Activated CD8-positive, alpha-beta memory T cell treated with anti-CD3 and anti-CD28 coated beads for 4 hours (primary cell): ENCODE measurements at places on chromosomes 6 and 20.

DNA sequence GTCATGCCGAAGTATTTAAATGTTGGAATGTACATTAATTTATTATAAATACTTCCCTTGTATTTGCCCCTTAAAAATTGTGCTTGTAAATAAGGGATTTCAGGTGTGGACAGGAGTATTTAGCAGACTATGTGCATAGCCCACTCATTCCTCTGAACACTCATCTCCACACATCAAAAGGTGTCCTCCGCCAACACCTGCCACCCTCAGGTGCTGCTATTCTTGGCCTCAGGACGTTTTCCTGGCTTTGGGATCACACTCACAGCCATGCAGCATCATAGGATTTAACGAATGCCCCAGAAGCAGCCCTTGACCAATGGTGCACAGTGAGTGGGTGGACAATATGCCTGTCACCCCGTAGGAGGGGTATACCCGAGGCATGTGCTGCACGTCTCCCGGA lies 230.9 kb downstream of the ZNF217 start:
- DNase-seq: no peak

GRCh38 chr6:155936127-155936526 lies 480.5 kb upstream of the NOX3 start:
- no peak for DNase-seq

DNA sequence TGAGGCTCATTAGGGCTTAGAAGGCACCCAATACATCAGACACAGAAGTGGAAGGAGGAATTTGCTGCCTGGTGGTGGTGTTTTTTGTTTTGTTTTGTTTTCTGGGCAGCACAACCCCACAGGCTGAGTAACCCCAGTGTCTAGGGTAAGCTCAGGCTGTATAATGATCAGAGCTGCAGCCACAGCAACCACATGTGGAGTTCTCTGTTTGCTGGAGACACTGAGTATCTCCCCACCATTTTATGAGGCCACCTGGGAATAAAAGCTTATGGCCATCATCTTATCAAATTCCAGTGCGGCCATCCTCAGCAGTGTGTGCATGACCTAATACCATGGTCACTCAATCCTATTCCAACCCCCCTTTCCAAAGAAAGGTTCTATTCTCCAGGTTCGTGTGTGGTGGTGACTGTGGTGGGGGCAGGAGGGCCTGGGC lies 3.4 kb upstream of the DLL1 start:
- DNase-seq: no peak

DNA sequence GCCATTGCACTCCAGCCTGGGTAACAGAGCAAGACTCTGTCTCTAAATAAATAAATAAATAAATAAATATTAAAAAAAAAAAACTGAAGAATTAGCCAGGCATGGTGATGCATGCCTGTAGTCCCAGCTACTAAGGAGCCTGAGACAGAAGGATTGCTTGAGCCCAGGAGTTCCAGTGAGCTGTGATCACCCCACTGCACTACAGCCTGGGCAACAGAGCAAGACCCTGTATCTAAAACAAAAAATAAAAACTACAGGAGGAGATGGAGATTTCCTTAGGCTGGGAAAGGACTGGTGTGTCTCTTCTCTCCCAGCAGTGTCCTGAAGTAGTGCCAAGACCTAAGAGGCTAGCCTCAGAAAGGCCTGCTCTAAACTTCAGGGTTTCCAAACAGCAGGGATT lies 8.1 kb upstream of the GTF3C6 start:
- DNase-seq: no peak

DNA sequence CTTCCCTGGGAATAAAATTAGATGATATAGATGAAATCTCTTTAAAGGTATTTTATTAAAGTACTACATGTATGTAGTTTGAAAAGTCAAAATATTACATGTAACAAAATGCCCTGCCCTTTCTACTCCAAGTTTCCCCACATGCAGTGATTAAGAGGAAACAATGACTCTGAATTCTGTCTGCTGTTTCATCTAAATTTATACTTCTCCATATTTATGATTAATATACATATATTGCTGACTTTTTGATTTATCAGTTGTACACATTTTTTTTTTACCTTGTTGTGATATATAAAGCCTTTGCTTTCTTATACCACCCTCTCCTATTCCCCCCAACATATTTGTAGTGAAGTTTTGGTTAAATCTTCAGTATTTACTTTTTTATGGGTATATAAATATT lies 127.9 kb downstream of the ZFAND3 start:
- no peak for DNase-seq

DNA sequence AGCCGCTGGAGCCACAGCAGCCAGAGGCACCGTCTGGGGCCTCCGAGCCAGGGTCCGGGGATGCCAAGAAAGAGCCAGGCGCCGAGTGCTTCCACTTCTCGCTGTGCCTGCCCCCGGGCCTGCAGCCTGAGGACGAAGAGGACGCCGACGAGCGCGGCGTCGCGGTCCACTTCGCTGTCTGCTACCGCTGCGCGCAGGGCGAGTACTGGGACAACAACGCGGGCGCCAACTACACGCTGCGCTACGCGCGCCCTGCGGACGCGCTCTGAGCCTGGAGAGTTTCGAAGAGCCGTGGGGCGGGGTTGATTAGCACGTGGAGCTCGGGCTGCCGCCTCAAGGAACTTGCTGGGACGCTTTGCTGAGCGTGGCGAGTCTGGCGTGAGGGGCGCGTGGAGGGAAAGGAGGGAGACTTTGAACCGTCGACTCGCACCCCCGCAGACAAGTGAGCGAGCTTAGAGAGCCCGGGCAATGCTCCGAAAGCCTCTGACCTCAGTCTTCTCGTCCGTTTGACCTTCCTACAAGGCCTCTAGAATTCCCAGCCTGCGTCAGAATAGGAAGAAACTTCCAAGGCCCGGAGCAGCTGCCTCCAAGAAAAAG lies 1.3 kb downstream of the PPP1R3G start:
- no peak for DNase-seq

GRCh38 chr6:21181866-21182265 lies 411.7 kb upstream of the SOX4 start:
- no peak for DNase-seq

DNA sequence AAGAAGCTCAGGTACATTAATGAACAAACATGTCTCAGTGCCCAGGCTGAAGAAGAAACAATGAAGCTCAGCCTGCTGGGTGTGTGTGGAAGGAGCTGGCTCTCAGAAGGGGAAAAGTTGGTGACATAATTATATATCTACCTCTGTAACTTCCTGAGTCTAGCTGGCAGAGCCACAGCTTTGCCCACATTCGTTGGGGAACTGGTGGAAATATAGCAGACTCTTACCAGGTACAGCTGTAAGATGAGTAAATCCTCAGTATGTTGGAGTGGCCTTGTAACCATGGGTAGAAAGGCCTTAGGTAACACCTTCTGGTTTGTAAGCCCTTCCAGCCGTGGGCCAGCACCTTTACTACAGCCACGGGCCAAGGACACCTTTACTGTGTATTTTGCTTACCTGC lies 29.9 kb upstream of the PNRC1 start:
- DNase-seq: no peak

DNA sequence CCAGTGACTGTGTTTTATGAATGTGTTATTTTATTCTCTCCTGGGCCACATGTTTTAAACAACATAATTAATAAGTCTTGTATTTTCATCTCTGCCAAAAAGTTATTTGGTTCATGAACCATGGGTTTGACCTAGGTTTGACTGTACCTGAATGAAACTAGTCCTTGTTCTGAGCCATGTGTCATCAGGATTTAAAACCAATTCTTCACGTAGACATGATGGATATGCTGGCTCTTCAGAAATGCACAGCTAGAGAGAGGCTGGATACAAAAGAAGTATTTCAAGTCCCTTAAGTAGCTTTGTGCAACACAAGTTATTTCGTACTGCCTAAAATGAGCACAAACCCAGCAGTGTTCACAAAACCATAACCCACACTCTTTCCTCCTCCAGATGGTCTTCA lies 116.1 kb downstream of the IBTK start:
- no peak for DNase-seq

DNA sequence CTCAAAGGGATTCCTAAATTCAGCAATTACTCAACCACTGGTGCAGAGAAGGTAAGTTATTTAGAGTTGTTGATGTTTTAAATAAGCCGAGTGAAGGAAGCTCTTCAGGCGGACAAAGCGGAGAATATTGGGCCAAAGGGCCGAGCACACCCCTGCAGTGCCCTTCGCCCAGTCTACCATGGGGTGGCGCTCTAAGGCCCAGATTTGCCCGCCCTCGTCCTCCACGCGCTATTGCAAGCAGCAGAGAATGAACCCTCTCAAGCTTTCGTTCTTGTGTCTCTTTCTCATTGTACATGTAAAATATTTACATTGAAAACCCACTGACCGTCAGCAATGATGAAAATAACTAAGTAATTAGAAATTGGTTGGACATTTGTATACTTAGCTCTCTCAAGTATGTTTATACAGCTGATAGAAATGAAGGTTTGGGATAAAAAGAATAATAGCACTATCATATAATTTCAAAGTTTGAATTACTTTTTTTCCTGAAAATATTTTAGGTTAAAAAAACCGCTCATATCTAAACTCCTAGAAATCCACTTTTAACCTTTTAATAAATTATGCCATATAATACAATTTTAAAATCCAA lies 195.0 kb upstream of the CEP162 start:
- no peak for DNase-seq

DNA sequence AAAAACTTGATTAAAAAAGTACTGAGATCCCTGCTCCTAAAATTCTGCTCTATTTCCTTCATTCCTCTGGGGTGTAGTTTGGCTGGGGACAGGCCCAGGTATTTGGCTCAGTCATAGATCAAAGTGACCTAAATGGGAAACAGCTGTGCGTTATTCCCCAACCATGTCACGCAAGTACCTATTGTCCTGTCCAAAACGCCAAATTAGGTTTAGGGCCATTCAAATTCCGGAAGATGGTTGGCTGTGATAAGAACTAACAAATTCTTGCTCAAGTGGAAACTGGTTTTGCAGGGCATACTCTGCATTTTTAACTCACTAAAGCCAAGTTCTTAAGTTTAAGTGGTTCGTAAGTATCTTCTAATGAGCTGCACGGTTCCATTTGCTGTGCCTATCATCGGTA lies 147.6 kb upstream of the TMEM170B start:
- no peak for DNase-seq

DNA sequence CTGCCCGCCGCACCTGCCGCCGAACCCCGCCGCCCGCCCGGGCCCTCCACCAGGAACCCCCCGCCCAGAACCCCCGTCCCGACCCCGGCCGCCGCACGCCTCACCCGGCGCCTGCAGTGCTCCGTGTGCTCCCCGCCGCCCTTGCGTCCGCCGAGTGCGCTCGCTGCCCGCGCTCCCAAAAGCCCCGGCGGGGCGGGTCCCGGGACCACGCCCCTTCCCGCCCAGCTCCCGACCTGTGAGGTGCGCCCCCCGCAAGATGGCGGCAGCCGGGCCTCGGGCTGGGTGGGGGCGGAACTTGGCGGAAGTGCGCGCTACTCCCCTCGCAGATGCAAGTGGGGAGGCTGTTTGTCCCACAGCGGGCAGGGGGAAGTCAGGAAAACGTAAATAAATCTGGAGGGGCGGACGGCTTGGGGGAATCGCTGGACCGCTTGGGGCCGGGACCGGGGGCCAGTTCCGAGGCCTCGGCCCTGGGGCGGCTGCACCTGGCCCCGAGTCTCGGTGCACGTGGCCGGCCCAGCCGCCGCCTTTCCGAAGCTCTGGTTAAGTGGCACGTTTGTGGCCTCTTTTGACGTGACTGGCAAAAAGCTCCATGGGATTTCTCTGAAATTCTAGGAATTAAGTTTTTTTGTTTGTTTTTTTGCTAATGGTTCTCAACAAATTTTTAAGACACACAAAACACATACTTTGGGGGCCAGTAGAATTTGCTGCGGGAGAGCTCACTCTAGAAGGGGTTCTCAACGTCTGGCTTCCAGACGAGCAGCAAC lies at the start of gene EZR:
EZR (minus strand) TSS at position 156 of the 764 bp plus-strand sequence. CDS start 1,275 bp downstream, outside the sequence.
- DNase-seq: peak; percentile 77

DNA sequence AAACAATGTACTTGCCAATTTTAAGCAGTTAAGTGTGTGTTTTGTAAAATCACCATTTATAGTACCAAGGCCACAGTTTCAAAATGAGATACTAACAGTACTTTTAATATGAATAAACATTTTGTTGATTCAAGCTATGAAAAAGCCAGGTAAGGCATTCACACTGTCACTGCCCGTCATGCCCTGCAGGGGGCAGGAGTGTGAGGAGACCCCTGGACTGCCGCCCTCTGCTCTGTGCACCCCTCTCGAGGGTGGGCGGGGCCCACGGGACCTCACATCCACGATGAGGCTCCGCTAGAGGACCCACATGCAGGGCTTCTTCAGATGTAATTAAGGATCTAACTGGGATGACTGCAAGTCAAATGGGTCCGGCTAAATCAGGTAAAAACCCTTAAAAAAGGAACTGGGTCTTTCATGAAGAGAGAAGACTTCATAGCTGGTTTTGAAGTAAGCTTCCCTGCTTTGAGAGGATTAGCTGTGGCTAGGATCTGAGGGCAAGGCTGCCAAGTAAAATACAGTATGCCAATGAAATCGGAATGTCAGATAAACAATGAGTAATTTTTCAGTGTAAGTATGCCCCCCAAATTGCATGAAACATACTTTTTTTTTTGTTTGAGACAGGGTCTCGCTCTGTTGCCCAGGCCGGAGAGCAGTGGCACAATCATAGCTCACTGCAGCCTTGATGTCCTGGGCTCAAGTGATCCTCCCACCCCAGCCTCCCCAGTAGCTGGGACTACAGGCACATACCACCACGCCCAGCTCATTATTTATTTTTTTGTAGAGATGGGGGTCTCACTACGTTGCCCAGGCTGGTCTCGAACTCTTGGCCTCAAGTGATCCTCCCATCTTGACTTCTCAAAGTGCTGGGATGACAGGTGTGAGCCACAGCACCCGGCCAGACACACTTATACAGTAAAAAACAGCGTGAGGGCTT lies 18.7 kb downstream of the DIDO1 start:
- no peak for DNase-seq

- DNase-seq: no peak
Observed at GRCh38 chr20:2429051-2429450, 41.5 kb downstream of the SNRPB start.

DNA sequence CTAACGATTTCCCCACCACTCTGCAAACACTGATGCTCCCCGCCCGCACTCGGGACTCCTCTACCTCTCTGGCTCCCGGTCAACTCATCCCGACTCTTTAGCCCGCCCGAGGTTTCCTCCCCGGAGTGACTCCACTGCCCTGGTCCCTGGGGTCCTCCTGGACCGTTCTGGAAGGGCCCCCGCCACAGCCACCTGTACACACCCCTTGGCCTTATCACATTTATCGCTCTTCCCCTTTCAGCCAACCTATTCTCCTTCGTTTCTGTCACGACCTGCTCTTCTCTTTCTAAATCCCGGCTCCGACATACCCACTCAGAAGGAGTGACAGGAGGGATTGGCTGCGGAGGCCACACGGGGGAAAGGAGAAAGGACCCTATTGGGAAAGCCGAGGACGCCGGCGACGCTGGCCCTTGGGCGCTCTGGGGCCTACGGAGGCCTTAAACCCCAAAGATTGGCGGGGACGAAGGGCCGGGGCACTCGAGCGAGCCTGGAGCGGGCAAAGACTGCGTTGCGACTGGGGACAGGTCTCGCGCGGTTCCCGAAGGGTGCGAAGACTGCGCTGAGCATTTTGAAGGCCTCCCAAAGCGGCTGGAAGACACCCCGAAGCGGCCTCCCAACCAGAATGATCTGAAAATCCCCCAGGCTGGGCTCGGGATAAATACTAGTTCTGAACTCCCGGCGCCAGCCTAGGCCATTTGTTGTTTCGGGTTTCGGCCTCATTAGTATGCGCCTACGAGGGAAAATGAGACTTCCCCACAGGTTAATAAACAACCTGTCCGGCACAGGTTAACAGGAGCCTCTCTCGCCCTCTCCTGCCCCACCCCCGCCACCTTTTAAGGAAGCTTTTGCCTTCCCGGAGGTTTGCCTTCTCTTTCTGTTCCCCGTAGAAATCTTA lies 9.2 kb downstream of the SIM1 start:
- no peak for DNase-seq

GRCh38 chr6:35786272-35786671 lies 5.5 kb downstream of the CLPSL1 start:
- no peak for DNase-seq
